ENCODE measurements at places on chromosomes 13 and 19.

DNA sequence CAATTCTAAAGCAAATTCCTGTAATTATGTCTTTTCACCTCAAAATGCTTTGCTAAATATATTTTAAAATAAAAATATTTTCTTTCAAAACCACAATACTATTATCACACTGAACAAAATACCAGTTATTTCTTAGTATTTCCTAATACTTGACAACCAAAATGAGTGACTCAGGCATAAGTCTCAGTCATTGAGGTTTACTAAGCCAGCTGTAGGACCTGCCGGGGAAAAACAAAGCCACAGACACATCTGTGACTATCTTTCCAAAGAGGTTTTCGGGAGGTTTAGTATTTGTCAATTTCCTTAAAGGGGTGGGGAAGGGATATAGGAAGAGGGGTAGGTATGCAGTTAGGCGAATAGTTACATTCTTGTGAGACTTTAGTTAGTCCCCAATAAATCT, 3.2 kb upstream of the ZNF235 start:
- no peak for DNase-seq

DNA sequence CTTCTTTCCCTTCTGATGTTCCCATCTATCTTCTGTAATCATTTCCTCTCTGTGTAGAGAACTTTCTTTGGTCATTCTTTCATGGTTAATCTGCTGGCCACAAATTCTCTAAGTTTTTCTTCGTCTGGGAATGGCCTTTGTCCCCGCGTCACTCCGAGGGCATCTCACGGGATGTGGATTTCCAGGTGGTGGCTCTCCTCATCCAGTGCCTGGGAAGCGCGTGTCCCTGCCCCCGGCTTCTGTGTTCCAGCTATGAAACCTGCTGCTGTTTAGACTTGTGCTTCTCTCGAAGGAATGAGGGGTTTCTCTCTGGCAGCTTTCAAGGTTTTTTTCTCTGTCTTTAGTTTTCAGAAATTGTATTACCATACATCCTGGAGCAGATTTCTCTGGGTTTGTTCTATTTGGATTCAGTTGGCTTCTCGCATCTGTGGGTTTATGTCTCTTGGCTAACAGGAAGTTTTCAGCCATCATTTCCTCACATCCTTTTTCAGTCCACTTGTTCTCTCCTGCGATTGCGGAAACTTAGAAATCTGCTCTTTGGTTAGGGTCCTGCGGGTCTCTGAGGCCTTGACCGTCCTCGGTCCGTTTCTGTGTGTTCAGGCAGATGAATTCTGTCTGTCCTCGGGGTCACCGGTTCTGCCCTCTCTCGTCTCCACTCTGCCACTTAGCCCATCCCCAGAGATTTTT, 36.9 kb upstream of the DCUN1D2 start:
- DNase-seq, result no peak

DNA sequence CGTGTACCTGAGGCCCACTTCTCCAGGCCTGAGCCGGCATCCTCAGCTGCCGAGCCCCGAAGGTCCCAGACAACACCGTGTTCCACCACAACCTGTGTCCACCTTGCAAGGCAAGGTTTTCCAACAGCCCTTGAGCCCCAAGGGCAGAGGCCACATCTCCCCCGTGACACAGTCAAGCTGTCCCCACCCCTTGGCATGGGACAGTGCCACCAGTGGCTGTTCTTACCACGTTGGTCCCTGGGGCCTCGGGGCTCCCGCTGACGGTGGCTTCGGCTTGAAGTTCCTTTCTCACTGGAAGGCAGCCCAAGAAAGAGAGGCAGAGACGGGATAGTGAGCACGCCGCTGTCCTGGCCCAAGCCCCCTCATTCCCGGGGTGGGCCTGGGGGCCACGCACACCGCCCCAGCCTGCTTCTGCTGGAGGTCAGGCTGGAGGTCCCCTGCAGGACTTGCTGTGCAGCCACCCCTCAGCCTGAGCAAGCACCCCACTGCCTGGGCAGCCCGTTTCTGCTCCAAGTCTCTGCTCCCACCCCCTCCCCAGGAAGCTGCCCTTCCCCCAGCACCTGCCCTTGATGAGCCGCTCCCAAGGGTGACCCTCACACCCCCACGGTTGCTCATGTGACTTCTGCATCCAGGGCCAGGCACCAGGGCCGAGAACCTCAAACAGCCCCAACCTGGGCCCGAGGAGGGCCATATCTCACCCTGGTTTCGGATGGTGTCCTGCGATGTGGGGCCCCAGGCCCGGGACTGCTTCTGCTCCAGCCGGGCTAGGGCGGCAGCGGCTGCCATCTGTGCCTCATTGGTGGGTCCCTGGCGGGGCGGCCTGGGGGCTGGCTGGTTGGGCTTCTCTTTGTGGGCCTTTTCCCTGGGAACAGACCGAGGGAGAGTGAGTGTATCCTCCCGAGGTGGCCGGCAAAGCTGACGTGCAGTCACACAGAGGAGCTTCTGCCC, 4.1 kb downstream of the UBXN6 start:
- DNase-seq, result no peak

GRCh38 chr19:46529622-46530451, 34.2 kb upstream of the PNMA8B start:
- DNase-seq, result peak; percentile 66

DNA sequence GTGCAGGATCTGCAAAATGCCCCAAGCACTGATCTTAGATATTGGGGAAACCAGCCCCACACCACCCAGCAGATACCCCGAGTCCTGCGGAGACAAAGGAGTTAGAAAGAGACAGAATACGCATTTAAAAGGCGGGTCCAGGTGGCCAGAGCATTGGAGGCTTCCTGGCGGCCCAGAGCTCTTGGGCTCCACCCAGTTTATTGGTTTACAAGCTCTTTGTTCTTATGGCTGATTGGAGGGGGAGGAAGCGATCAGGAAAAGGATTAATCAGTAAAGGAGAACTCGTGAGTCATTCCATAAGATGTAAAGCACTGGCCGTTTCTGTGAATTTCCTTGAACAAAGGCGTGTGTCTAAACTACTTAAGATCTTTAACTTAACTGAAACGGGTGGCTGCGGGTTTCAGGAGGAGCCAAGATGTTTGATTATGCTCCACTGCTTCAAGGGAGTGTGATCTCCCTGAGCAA, 926 bp downstream of the ZNF587 start:
- peak; percentile 84 for DNase-seq

DNA sequence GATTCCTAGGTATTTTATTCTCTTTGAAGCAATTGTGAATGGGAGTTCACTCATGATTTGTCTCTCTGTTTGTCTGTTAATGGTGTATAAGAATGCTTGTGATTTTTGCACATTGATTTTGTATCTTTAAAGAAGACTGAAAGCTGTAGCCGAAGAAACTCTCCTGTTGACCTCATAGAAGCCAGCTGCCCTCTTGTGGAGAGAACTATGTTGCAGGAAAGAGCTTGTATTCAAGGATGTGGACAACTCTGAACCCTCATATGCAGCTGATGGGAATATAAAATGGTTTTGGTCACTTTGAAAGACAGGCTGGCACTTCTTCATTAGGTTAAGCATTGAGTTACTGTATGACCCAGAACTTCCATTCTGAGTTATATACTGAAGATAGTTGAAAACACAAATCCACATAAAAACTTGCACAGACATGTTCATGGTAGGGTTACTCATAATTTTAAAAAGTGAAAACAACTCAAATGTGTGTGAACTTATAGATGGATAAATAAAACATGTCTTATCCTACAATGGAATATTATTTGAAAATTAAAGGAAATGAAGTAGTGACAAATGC, 65.8 kb upstream of the SLITRK6 start:
- DNase-seq, result no peak

DNA sequence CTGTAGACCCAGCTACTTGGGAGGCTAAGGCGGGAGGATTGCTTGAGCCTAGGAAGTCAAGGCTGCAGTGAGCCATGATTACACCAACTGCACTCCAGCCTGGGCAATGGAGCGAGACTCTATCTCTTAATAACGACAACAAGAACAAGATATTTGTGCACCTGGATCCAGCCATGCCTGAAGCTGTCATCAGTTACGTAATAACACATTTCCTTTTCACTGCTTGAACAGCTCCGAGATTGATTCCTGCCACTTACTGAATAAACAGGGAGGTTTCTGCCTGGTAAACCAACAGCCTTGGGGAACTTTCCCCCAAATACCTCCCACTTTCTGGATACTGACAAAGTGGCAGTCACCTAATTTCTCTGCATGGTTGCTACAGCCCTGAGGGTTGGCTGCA, 5.4 kb downstream of the KANK2 start:
- no peak for DNase-seq

- peak; percentile 86 for DNase-seq
Measured at GRCh38 chr13:23384111-23384510, 49.4 kb downstream of the SACS start.

- DNase-seq, result no peak
Measured at GRCh38 chr19:6494438-6495036, 7.6 kb downstream of the TUBB4A start.

DNA sequence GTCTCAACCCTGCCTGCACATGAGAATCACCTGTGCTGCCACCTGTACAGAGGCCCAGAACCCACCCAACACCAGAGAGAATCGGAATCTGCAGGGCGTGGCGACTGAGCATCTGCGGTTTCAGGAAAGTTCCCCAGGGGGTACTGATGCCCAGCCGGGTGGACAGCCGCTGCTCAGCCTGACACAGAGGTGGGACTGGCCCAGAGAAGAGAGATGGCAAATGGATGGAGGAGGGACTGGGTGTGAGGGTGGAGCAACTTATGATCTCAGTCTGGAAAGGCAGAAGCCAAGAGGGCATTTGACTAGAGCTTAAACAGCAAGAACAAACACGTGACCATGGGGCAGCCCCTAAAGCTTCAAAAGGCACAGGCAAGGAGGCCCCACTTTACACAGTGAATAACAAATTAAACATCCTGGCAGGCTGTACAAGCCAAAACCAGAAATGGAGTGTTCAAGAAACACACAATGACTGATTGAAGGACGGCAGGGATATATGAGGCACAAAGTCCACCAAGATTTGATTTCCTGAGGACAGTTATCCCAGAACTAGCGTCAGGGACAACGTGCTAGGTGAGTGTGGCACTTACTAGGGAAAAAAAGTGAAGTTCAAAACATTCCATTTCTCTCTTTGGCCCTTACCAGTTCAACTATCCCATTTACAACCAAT, 3.1 kb downstream of the RANBP3 start:
- no peak for DNase-seq

- DNase-seq, result peak; percentile 25
Measured at GRCh38 chr13:101757446-101758039, 305.1 kb downstream of the ITGBL1 start.

Data from RCC 7860 (cell line).